ENCODE measurements at places on chromosomes 7 and 10.

DNA sequence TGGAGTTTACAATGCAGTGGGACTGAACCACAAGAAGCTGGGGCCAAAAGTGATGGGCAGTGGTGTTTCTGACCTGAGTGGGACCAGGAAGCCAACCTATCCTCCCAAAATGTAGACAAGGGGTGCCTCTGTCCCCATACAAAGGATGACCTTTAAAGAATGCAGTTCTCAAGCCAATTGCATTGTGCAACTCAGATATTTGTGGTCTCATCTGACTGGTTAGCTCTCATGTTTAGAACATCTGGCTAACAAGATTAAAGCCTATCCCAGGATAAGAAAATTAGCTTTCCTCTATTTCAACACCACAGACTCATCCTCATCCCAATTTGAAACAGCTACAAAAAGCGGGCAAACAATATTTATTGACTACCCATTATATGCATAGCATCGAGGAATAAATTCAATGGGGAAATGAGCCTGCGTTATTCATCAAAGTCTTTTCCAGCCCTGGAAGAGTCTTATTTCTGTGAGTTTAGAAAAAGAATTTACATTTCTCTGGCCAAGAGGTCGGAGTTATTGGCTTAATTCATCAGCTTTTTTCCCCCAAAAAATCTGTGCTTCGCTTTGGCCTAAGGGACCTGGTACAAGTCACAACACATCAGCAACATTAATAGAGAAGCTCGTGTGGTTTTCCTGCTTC, 26.7 kb downstream of the ELMO1 start:
- no peak for DNase-seq

- no peak for DNase-seq
These were observed 43.4 kb downstream of the TMEM130 start for GRCh38 chr7:98826387-98826786.

DNA sequence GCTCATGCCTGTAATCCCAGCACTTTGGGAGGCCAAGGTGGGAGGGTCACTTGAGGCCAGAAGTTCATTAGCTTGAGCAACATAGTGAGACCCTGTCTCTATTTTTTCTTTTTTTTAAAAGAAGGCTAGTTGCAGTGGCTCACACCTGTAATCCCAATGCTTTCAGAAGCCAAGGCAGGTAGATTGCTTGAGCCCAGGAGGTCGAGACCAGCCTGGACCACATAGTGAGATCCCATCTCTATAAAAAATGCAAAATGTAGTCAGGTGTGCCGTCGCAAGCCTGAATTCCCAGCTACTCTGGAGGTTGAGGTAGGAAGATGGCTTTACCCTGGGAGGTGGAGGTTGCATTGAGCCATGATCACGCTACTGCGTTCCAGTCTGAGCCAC, 7.5 kb downstream of the NYAP1 start:
- DNase-seq: no peak

DNA sequence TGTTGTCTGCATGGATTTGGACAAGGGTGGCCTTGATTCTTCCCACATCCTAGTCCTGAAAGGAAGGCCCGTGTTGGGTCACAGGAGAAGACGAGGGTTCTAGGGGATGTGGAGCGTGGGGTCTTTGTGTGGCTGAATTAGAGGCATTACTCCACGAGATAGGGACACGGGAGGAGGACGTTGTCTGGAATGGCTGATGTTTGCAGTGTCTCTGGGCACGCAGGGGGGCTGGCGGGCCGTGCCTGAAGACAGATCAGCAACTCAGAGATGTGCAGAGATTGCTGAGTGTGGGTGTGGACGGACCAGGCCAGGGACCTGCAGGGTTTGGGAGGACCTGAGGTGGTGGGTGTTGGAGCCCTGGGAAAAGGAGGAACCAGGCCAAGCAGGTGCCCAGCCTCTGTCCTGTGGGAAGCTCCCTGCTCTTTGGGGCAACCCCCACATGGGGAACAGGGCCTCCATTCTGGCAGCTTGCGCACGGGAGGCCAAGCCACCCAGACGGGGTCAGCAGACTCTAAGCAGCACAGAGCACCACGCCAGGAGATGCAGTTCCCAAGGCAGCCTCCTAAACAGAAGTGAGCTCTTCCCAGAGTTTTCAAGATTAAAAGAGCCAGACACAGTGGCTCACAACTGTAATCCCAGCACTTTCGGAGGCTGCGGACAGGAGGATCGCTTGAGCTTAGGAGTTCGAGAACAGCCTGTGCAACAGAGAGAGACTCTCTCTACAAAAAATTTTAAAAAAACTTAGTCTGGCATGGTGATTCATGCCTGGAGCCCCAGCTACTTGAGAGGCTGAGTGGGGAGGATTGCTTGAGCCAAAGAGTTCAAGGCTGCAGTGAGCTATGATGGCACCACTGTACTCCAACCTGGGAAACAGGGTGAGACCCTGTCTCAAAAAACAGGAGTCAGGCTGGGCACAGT, 71.0 kb upstream of the GTF2I start:
- no peak for DNase-seq

DNA sequence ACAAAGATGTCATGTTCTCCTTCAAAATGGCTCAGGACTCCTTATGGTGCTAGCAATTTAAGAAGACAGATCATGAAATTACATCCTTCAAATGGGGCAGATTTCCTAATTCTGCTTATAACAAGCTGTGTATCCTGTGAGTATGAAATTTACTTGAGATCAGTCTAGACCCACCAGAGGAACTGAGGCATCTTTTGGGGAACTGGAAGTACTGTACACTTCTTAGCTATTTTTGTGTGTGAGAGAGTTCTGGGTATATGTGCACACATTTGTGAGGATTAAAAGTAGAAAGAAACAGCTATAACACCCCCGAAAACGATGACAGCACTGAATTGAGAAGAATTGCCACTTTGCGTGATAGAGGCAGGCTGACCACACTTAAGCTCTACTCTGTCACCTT, 187.0 kb upstream of the CCDC6 start:
- no peak for DNase-seq

- no peak for DNase-seq
These were observed 15.0 kb upstream of the SLK start for GRCh38 chr10:103951942-103952341.

GRCh38 chr10:14543904-14544210, 213.1 kb upstream of the FRMD4A start:
- DNase-seq: no peak

GRCh38 chr10:119001717-119002500, 27.6 kb upstream of the NANOS1 start:
- DNase-seq: no peak

- no peak for DNase-seq
These were observed 13.2 kb upstream of the TRA2A start for GRCh38 chr7:23544913-23545354.

DNA sequence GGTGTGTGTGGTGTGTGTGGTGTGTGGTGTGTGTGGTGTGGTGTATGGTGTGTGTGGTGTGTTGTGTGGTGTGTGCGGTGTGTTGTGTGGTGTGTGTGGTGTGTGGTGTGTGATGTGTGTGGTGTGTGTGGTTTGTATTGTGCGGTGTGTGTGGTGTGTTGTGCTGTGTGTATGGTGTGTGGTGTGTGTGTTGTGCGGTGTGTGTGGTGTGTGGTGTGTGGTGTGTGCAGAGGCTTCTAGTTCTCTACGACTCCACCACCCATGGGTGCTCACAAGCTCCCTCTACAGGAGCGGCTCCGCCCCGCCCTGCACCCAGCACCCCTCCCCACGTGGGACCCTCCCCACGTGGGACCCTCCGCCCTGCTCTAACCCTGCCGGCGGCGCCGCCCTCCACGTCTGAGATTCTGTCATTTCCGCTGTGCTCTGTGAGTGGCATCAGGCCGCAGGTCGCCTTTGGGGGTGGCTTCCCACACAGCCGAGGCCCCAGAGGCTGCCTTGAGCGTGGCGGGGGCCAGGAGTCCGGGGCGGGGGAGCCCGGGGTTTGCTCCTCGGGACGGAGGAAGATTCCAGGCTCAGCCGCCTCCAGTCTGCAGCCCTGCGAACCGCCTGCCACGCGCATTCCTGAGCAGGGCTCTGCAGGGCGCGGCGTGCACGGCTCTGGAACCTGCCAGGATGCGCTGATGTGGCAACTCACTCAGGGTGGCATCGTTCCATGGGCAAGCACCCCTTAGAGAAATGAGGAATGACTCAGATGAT, 37.0 kb upstream of the DNAJB6 start:
- DNase-seq: no peak

DNA sequence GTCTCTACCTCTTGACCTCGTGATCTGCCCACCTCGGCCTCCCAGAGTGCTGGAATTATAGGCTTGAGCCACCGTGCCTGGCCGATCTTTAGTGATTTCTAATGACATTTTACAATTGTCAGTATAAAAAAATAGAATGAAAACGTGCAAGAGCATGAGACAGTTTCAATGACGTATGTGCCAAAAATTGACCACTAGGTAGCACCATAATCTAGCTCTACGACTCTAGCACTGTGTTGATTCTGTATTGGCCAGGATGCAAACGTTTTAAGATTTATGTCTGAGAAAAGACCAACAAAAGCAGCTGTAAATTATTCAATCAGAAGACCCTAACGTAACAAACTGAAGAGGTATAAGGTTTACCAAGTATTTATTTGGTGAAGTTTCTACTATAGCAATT, 25.4 kb upstream of the EXOC6 start:
- DNase-seq: no peak

DNA sequence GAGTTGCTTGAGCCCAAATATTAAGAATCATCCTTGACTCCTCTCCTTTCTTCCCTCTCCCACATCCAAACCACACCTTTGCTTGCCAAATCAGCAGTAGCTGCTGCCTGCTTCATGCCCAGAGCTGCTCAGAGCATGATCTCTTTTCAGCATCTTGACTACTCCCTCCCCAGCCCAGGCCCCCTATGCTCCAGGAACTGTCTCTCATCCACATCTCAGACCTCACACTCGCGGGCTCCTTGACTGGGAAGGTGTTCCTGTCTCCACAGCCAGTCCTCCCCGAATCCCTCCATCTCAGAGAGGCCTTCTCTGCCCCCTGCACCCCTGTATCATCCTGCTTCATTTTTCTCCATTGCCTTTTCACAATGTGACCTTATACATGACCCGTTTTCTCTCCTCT, 157.0 kb downstream of the DNAJB6 start:
- no peak for DNase-seq

DNA sequence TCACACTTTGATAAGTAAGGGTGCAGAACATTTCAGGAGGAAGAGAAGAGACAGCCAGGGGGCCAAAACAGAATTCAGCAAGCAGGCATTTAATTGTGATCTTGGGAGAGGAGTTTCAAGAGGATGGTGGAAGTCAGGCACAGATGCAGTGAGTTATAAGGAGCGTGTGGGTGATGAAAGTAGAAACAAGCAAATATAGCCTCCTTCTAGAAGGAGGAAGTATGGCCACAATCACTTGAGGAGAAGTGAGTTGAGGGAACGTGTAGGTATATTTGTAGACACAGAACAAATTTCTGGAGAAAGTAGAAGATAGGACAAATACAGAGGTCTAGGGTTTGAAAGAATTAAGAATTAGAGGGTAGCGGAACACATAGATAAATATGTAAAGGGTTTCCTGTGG, 165.8 kb downstream of the CACNB2 start:
- DNase-seq: no peak

DNA sequence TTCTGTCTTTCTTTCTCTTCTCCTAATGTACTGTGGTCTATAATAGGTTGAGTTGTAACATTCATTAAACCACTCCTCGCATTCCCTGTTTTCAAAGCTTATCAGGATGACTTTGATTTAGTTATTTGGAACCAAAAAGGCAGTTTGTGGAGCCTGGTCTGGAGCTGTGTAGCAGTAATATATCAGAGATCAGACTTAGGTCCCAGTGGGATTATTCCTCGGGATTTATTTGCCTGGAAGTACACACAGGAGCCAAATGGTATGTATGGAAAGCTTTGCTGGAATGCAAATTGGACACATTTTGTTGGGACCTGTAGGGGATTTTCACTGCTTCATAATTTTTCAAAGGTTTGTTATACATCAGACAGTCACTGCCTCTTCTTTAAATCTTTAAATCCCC, 40.9 kb downstream of the GBF1 start:
- no peak for DNase-seq

GRCh38 chr10:122710576-122710975, 10.9 kb upstream of the C10orf120 start:
- DNase-seq: no peak

DNA sequence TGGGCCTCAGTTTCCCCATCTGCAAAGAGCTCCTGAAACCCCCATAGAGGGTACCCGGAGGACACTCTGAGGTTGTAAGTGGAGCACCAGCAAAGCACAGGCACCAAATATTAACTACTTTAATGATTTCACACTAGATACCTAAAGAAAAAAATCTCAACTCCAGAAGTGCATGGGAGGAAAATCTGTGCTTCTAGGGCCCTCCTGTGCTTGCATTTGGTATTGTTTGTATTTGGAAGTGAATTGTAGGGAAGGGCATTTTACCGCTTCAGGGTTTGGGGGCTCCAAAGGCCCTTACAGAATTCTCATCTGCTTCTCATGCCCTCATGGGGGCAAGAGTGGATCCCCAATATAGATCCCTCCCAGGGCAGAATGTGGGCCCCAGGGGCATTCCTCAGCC, 22.4 kb upstream of the DRGX start:
- DNase-seq: no peak

DNA sequence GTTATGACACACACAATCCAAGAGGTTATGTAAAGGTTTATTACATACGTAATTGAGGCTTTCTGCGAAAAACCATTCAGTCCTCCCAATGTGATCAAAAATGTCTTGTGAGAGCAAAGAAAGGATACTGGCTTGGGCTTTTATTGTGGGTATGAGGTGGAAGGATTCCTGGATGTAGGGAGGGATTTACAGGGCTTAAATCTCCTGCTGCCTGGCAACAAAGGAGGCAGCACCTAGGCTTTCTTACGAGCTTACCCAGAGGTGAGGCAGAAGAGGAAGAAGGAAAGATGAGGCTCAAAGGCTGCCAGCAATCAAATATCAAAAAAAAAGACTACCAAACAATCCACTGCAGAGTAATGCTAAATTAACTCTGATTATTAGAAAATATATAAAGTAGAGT, 1149.5 kb upstream of the POT1 start:
- DNase-seq: no peak

GRCh38 chr7:7188742-7189141, 6.4 kb downstream of the C1GALT1 start:
- no peak for DNase-seq

- DNase-seq: no peak
These were observed 27.0 kb upstream of the KCNK18 start for GRCh38 chr10:117170244-117170643.

- DNase-seq: no peak
These were observed 95.5 kb downstream of the OAT start for GRCh38 chr10:124323111-124323725.

- no peak for DNase-seq
These were observed 483.1 kb downstream of the RPS24 start for GRCh38 chr10:78516756-78517155.

Data from GM18507 (cell line).